ENCODE measurements at places on chromosomes 2 and 18.

DNA sequence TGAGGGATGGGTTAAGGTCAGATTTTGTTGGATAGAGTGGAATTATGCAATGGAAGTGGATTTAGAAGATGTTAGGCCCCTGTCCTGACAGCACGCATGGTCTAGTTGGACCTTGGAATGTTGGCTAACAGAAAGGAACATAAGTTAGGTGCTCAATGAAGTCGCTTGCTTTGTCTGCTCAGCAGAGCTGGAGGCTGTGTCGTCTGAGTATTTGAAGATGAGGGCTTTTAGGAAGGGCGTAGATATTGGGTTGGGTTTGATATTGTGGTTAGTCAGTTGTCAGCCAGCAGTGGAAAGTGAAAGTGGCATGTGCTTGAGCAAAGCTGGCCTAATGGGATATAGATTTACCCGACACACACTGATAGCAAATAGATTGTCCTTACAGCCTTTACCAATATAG is 239.3 kb downstream of the PRKCE start:
- no peak for DNase-seq

GRCh38 chr18:23547306-23547705 is 39.0 kb downstream of the NPC1 start:
- DNase-seq: no peak

- DNase-seq: no peak
These were observed 229.4 kb downstream of the ZNF516 start for GRCh38 chr18:76265497-76266235.

GRCh38 chr18:64444819-64445218 is 295.9 kb upstream of the LINC00305 start:
- no peak for DNase-seq

DNA sequence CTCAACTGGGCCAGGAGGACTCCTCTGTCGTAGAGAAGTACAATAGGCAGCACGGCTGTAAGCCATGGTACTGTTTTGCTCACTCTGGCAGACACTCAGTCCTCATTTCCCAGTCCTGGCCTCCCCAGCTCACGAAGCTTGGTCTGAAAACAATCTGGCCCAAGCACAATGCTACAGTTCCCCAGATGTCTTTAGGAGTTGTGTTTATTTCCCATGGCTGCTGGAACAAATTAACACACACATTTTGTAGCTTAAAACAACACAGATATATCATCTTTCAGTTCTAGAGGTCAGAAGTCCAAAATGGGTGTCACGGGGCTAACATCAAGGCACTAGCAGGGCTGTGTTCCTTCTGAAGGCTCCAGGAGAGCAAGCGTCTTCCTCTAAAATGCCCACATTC is 13.0 kb downstream of the FABP1 start:
- DNase-seq: no peak
